Mucosa of gallbladder (tissue), 1 donor: ENCODE measurements at places on chromosomes 6 and 20.
A peak's percentile ranks its signal among the peaks of the same experiment; 100 is the strongest.

- DNase-seq = no peak
Observed at GRCh38 chr6:54074578-54075195, 36.6 kb upstream of the MLIP start.

DNA sequence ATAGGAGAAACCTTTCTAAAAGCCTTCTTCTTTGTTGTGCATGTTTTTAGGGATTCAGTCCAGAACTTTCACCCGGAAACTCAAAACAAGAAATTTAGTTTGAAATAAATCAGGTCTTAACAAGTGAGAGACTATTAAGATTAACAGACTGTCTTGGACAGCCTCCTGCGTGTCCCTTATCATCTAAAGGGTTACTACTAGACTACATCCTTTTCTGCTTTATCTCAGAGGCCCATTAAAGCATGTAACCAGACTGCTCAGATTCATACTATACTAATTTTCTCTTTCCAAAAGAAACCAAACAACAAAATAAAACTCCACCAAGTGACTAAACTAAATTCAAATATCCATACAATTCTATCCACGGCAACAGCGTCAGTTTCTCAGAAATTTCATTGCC is 173.8 kb downstream of the GMPR start:
- no peak for DNase-seq

GRCh38 chr20:1105599-1106194 is 12.7 kb upstream of the PSMF1 start:
- DNase-seq = no peak

GRCh38 chr20:3046677-3047462 is 1.0 kb downstream of the MRPS26 start:
- DNase-seq = no peak

DNA sequence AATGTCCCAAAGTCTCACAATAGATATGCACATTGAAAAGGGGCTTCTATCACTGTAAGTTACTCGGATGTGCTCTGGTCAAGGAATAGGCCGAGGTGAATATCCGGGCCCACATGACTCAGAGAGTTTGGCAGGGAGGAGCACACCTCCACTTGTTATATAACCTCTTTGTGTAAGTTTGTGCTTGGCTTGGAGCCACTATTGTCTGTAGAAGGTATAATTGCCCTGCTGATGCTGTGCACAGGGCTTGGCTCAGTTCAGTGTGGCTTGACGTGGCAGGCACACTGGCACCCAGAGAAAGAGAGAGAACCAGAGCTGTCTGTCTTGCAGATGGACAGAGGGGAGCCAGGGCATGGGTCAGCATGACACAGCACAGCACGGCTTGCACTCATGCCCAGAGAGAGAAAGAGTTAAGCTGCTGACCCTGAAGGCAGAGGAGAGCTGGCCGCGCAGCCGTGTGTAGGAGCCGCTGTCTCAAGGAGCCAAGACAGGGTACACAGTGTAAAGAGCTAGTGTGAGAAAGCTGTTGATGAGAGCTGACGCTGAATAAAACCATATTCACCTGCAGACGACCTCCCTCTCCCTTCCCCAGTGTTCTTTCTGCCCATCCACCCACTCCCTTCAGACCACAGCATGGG is 482.5 kb downstream of the C6orf118 start:
- DNase-seq = no peak

DNA sequence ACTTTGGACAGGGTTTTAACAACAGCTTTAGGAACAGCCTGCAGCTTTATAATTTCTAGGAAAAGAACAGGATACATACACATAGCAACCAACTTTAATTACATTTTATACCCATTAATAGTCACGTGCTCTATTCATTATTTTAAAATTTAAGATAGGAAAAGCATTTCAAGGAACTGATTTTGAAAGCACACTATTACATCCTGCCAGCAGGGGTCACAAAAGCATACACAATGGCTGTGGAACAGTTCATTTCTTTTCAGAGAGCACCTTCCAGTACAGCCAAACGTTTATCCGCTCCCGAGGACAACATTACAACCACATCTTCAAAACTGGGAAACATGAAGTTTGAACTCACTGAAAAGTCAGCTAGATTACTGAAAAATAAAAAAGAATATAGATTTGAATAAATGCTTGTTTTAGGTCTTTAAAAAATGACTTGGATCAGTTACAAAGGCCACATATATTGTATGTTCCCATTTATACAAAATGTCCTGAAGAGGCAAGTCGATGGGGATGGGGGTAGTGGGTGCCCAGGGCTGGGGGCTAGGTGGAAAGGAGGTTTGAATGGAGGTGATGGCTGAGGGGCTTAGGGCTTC is 104.6 kb upstream of the EXOC2 start:
- peak; percentile 45 for DNase-seq

DNA sequence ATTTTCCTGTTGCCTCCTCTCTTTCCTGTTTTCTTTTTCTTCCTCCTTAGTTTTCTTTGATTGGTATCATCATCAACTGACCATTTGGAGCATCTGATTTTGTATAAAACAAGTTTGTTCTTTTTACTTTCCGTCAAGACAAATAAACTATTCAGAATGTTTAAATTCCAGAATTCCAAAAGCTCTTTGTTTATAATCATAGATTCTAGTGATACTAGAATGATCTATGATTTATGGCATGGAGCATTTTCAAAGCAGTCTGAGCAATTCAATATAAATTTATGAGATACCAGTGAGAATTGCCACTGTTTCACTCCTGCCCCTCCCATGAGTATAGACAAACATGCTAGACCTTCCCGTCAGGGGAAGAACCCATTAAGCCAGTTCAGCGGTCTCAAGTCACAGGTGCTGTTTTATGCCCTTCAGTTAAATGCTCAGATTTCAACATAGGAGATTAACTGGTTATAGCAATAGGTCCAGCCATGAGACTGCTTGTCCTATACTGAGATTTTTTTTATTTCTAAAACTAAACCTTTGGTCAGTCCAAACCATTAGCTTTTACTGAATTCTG is 60.7 kb downstream of the GRIK2 start:
- DNase-seq = no peak

- no peak for DNase-seq
Observed at GRCh38 chr6:13012296-13012695, 295.7 kb downstream of the PHACTR1 start.

- DNase-seq = no peak
Observed at GRCh38 chr20:57922083-57922482, 212.3 kb upstream of the PMEPA1 start.

DNA sequence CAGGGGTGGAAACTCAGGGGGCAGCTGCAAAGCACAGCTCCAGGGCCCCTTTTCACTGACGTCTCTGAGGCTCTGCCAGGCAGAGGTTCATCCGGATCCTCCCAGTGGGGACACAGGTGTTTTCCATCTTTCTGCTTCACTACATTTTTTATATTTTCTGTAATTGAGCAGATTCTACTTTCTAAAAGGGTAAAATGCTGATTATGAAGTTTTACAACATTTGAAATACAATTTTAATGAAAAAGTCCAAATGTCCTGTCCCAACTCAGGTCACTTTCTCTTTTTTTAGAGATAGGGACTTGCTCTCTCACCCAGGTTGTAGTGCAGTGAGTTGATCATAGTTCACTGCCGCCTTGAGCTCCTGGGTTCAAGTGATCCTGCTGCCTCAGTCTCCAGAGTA is 41.9 kb downstream of the HLA-A start:
- no peak for DNase-seq

- DNase-seq = no peak
Observed at GRCh38 chr20:2165871-2166270, 64.2 kb downstream of the STK35 start.

DNA sequence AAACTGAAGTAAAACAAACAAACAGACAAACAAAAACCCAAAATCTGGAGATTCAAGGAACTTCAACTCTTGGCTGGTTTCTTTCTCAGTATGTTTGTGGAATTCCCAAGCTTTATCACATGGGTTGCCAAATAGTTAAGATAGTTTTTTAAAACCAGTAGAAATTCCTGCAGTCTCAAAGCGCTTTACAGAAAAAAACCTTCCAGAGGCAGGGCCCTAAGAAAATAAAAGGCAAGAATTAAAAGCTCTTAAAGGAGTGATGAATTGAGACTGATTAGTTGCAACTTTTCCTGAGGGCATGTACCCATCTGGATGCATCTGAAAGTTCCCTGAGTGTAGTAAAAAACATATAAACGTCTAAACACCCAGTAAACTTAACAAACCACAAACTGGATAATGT is 25.9 kb upstream of the PTCHD4 start:
- DNase-seq = no peak

GRCh38 chr6:2733736-2734480 is 16.8 kb downstream of the MYLK4 start:
- no peak for DNase-seq

DNA sequence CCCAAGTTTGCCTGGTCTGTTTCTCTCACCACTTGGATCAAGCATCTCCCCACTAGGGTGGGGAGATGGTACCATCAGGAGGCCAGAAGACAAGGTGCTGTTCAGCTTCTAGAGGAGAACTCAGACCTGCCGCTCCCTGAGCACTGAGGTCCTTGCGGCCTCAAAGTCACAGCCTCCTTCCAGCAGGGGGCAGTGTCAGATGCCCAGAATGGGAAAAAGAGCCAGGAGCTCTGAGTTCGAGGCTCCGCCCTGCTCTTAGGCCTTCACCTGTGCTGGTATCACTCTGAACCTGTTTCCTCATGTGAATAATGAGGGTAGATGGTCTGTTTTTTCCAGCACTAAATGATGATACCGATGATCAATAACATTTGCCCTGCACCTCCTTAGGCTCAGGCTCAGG is 68.7 kb downstream of the TOX2 start:
- no peak for DNase-seq

DNA sequence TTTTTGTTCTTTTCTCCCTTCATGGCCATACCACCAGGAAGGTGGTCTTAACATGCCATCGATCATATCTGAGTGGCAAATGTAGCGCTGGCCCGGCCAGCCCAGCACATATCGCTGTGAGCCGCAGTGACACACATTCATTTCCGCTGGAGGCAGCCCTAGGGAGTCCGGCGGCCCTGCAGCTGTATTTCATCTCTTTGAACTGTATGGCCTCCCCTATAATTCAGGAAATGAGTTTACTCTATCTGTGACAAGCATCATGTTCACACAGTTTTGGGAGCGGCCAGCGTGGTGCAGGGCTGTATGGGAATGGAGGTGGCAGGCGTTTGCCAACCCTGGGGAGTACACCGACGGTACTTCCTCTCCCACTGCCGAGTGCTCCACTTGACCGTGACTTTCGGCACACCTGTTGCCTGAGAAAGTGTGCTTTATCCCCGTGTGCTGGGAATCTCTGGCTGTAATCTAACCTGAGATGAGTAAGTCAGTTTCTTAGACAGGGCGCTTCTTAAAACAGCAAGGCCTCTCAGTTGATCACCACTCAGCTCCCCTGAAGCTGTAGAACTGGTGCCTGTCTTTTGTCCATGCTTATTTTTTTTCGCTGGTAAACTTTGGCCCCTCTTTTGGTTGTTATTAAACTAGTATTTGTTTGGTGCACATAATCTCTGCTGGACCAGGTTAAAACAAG is 257.1 kb upstream of the TAB2 start:
- DNase-seq = no peak

DNA sequence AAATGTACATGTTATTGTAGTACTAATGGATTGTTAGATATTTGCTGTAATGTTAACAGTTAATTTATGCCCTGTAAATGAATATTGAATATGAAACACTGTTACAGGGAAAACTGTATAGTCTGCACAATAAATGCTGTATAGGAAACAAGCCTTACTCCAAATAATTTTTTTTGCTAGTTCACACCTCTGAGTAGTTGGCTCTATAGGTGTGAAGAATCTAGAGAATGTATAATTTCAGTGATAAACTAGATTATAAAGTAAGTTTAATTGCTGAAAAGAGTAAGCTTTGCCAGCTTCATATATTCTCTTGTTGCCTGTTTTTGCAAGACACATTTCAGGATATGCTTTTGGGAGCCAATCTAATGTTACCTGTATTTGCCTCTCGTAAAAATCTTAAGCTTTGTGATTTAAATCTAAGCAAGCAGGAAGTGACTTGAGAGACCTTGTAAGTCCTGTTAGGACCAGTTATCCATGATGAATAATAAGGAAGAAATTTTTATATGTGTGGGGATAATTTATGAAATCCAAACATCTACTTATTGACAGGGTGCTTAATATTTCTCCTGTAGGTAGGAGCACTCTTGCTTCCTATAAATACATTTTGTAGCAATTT is 232.4 kb downstream of the ZFAND3 start:
- no peak for DNase-seq

GRCh38 chr6:33772082-33772830 is 16.7 kb downstream of the LEMD2 start:
- DNase-seq = no peak

DNA sequence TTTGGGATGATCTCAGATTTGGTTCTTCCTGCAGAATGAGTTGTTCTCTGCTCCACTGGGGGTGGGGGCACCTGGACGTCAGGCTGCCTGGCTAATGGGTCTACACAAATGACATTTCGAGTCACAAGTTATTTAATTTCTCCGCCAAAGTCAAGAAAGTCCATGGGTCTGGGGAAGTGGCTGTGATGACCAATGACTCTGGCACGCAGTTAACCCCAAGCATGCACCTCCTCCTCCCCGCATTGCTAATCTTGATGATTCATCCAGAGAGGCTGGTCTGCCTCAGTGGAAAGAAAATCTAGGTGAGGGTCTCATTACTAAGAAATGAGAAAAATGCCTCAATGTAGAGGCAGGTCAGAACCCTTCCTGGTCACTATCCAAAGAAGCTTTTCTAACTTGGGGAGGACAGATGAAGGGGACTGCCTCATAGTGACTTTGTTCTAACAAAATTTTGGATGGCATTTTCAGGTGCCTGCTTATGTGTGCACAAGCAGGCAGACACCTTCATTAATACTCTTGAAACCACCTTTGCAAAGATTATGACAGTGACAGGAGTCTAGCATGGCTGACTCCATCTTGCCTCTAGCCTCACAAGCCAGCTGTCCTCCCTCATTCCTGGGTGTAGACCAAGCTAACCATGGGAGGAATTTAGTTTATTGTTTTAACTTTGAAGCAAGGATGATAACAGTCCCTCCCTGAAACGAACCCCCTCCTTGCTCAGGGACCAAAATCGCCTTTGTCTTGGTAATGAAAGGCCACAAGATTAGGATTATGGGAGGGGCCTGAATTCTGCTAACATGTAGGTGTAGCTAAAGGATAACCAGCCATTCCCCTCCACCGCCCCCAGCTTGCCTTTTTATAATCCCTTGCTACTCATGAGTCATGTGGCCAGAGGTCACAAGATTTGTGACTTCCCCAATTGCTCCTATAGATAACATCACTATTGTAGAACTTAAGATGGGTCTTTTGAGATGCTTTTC is 98.6 kb upstream of the MRPS10 start:
- peak; percentile 42 for DNase-seq

GRCh38 chr6:16184551-16184950 is 53.8 kb upstream of the GMPR start:
- no peak for DNase-seq

DNA sequence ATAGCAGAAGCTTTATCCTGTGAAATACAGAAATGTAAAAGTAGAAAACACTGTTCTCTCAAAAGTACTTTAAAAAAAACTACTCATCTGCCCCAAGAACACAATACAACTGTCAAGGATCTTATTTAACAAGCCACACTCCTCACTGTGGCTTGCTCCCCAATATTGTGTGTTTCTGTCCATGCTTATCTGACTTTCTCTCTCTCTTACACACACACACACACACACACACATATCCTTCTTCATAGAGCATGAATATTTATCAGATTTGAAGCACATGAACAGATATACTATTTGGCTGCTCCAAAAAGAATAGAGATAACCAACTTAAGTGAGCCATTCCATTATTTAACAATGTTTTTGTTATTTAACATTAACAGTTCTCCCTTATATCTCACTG is 3.6 kb upstream of the PHIP start:
- no peak for DNase-seq

- no peak for DNase-seq
Observed at GRCh38 chr6:144820270-144820669, 535.1 kb downstream of the UTRN start.
